ENCODE measurements at places on chromosomes 11 and 22.
A peak's percentile ranks its signal among the peaks of the same experiment; 100 is the strongest.

- no peak for DNase-seq
These were observed 203.8 kb downstream of the DLG2 start for GRCh38 chr11:85423316-85423715.

DNA sequence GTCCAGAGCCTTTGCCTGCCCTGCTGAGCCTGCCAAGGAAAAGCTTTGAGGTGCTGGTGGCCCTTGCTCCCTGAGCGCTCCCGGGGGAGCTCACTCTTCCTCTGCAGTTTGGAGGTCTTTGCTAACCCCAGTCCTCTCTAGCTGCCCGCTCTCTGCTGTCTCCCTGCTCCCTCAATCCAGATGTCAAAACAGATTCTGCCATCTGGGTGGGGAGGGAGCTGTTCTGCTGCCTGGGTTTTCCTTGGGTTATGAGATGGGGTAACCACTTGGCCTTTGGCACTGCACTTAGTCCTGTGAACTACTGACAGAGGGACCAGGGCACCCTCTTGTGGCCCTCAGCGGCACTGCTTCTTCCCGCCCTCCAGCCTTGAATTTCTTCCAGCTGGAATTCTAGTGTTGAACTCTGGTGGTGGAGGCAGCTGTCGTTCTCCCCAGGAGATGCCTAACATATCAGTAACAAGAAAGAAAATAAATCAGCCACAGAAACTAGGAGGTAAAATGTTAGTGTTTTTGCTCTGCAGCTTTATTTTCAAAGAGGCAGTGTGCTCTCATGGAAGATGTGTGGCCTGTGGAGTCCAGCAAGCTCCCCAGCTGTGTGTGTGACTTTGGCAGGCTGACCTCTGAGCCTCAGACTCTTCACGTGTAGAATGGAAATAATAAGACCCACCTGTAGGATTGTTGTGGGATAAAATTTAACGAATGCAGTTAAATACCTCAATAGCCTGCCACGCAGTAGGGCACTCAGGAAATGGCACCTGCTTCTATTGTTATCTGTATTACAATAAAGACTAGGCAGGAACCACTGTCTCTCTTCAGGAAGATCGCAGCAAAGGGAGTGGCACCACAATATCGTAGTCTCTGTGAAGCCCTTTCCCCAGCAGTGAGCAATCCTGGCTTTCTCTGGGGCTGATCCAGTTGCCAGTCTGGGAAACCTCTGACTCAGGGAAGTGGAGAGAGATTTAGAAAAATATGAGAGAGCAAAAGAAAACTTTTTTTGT, 23.4 kb downstream of the ARFGAP2 start:
- DNase-seq, result peak; percentile 93

GRCh38 chr11:134521001-134521400, 109.0 kb upstream of the B3GAT1 start:
- no peak for DNase-seq

- no peak for DNase-seq
These were observed 41.1 kb downstream of the OTOG start for GRCh38 chr11:17588166-17588565.

- DNase-seq, result no peak
These were observed 35.8 kb upstream of the MYOD1 start for GRCh38 chr11:17683377-17684161.

GRCh38 chr11:124538019-124538418, 5.4 kb downstream of the OR8B12 start:
- no peak for DNase-seq

- no peak for DNase-seq
These were observed 53.5 kb downstream of the PRR5L start for GRCh38 chr11:36349351-36350136.

- DNase-seq, result no peak
These were observed 2.7 kb downstream of the RBM14 start for GRCh38 chr11:66619080-66619554.

- no peak for DNase-seq
These were observed 840 bp downstream of the VPREB3 start for GRCh38 chr22:23753385-23753784.

DNA sequence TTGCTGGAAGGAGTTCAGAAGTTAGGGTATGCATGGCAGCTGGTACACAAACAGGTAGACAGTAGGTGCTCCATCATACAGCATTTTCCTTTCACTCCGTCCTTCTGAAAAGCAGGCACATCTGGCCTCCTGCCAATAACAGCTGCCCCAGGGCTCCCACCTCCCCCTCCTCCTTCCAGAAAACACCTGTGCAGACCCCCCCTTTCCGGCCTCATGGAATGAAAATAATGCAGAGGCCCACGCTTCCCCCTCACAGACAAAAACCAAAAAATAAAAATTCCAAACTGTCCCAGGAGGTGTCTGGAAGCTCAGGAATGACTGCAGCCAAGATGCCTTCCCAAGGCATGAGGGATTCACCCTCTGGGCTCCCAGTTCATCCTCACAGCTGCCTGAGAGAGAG, 185.5 kb downstream of the MN1 start:
- no peak for DNase-seq

- no peak for DNase-seq
These were observed 706 bp upstream of the OR51E1 start for GRCh38 chr11:4643076-4643475.

DNA sequence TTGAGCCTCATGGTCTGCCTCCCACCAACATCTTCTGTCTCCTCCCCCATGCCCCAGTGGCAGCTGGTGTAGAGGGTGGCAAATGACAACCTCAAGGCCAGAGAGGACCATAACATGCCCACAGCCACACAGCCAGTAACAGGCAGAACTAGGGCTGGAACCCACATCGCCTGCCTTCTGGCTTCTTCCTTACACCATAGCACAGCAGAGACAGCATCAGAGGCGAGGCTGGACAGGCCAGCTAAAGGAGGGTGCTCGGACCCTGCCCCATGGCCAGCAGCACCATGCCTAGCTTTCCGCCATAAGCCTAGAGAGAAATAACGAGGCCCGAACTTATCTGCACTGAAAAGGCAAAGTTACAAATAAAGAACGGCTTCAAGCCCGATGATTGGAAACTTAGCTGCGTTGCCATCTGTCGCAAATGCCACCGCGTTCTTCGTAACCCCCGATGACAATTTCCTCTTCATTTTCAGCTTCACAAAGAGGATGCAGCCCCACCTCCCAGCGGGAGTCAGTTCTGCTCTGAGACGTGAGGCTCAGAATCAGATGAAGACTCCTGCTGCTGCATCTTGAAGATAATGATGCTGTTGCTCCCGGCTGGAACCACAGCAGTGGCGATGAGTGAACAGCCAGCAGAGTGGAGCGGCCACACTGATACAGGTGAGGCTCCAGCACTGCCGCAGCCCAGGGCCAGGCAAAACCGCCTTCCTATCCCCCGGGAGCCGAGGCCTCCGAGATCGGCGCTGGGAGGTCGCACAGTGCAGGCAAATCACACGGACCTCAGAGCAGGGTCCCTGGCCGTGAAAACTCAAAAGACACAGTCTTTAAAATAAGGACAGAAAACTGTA, 73.8 kb upstream of the RTL6 start:
- no peak for DNase-seq

- DNase-seq, result peak; percentile 73
These were observed at the start of gene MAP6 for GRCh38 chr11:75668451-75669297. Gene MAP6, minus strand, starts transcription at chr11:75669038. Its CDS starts 669 bp downstream, at chr11:75668369.

DNA sequence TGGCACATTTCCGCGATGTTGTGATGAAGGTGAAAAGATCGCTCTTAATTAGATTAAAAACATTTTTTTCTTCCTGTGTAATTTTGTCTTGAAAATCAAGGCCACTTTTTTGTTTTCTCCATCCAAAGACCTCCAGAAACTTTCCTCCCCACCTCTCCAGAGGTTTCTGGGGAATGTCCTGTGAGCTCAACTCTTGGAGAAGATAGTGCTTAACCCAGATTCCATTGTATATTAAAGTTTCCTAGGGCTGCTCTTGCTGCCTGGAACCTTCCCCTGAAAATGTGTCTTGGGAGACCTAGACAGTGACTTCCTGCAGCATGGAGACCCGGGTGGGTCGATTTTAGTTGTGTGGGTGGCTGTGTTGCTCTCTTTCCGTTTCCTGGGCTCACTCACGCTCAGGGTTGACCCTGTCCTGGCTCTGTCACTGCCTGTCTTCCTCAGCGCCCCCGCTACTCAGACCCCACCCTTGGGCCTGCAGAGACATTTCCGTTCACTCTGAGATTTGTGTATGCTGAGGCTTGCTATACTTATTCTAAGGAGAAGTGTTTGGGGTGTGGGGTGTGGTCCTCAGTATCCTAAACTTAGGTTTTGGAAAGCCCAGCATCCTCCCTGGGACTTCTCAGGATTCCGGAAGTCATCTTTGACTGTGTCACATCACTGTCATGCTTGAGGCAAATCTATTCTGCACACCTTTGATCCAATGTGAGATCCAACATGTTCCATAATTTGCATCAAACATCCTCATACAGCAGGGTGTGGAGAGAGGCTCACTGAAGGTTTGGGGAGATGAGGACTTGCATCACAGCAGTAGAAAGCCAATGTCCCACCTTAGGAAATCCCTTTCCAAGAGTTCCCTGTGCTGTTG, 47.2 kb downstream of the KCNQ1OT1 start:
- no peak for DNase-seq

DNA sequence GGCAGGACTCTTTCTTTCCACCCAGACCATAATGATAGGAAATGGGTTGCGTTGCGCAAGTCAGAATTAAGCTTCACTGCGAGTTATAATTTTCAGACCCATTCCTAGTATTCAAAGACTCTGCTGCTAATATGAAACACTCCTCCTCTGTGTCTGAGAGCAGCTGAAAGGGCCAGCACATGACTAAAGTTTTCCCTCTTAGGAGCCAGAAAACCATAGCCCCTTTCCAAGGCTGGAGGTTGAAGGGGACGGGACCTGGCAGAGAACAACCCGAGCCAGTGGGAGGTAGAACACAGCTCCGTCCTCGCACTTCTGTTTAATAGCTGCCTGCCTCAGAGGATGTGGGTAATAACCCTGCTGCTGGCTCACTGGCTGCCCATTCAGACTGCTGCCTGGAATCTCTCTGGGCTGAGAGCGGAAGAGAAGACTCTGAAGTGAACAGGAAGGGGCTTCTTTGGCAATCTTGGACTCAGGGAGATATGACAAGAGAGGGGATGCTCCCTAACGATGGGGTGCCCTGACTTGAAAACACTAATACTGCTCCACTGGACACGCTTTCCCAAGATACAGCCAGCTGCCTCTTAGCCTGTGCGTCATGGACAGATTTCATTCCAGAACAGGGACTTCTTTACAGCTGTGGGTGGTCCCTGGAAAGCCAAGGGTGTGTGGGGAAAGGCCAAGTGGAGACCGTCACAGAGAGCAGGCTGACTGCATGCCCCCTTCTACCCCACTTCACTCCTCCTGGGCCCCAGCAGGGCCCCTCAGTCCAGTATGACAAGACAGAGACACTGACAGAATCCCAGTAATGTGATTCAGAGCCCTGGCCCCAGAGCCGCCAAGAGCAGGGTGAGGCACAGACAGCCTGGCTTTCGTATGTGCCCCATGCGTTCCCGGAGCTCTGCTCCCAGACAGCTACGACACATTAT, 156.9 kb downstream of the FEZ1 start:
- no peak for DNase-seq

- DNase-seq, result no peak
These were observed 1073.3 kb downstream of the TBC1D22A start for GRCh38 chr22:47835726-47836125.

DNA sequence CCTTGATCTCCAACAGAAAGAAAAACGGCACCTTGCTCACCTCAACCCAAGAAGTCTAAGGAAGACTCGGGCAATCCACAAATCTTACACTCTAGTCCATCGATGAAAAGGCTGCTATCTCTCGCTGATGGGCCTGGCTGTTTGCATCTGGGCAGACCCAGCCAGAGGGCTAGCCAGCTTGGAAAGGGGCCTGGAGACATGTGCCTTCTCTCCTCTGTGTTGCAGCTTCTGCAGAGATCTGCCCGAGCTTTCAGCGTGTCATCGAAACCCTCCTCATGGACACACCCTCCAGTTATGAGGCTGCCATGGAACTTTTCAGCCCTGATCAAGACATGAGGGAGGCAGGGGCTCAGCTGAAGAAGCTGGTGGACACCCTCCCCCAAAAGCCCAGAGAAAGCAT, 3.2 kb downstream of the SCGB1A1 start:
- no peak for DNase-seq

DNA sequence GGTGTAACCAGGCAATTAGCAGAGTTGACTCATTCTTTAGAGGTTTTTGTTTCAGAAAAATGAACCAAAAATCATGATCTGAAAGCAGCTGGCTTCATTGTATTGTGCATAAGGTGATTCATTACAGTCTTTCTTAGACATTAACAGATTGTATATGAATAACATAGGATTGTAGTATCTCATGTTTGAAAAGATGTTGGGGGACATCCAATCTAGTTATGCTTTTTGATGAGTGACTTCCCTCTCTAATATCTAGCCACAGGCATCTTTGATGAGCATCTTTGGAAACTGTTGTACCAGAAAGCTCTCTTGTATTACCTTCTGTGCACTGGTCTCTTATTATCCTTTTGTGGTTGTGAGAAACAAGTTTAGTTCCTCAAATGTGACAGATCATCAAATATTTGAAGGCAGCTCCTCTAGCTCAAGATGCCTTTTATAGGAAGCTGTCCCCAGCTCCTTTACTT, 8.3 kb downstream of the GRK3 start:
- DNase-seq, result no peak

- no peak for DNase-seq
These were observed 121.5 kb downstream of the ATG16L2 start for GRCh38 chr11:72935700-72936099.

- DNase-seq, result no peak
These were observed 10.0 kb downstream of the RHOG start for GRCh38 chr11:3830730-3831129.

DNA sequence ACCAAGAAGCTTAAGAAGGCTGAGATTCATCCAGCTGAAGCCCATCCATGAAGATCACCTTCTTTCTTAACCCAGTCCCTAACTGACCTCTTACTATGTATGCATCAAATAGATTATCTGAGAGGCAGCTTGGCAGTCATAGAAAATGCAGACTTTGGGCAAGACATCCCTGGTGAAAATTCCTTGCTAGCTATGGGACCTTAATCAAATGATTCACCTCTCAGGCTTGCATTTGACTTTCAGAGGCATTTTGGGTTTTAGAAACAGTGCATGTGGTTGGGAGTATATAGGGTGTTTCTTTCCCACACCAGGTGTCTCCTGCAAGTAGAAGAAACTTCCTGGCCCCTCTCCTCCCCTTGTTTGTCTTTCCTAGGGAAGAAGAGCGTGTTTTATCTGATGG, 188.5 kb upstream of the ISX start:
- no peak for DNase-seq

- DNase-seq, result no peak
These were observed 808 bp upstream of the MSANTD2 start for GRCh38 chr11:124801014-124801413.

DNA sequence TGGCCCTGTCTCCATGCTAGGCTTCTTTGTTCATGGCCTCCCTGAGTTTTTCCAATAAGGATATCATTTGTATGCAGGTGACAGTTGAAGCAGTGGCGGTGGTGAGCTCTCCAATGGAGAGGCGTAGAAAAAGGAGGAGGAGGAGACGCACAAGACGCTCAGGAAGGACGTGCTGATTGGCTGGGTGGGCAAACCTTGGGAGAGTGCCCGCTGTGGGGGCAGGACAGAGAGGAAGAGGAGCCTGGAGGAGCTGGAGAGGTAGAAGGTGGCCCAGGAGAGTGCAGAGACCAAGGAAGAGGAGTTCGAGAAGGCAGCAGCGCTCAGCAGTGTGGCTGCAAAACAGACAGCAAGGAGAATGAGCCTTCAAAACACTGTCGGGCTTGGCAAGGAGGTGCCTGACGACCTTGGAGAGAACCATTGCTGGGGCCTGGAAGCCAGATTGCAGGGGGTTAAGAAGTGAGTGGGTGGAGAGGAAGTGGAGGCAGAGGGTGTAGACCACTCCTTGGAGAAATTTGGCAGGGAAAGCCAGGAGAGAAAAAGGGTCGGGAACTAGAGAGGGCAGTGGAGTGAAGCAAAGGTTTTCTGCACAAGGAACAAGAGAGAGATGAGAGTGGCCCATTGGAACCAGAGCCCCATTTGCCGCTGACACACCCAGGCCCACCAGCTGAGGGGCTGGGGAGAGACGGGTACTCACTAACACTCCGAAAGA, 7.5 kb downstream of the CLCF1 start:
- no peak for DNase-seq
